ENCODE measurements at places on chromosomes 12 and 14.

DNA sequence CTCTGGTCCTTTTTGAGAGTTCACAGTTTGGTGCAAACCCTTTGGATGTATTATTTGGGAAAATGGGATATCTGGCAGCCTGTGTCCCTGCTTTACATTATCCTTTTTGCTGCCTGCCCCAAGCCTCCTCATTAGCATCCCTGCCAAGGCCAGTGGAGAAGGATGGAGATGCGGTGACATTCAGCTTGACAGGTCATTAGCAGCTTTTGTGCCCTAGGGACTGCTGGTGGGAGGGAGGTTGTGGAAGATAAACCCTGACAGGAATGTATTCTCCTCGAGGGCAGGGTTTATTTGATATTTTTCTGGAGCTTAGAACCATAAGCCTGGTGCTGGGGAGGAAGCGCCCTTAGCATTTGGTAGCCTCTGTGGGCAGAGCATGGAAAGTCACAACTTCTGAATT lies 49.3 kb downstream of the PTPN11 start:
- DNase-seq, result no peak

DNA sequence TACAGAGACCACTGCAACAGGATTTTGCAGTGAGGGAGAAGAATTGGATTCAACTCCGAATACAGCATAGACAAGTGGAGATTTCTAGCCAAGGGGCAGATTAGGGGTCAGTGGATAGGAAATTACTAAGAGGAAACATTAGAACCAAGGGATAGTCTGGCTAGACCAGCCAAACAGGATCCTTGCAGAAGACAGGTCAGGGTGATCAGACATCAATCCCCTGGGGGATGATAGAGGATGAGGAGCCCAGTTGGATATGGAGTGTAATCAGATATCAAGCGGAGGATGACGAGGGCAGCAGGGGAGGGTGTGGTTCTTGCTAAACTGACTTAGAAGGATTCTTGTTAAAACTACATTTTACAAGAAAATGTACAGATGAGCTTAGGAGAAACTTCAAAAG lies 424.4 kb downstream of the DAD1 start:
- no peak for DNase-seq

GRCh38 chr12:1851151-1851701 lies 30.9 kb downstream of the LRTM2 start:
- no peak for DNase-seq

DNA sequence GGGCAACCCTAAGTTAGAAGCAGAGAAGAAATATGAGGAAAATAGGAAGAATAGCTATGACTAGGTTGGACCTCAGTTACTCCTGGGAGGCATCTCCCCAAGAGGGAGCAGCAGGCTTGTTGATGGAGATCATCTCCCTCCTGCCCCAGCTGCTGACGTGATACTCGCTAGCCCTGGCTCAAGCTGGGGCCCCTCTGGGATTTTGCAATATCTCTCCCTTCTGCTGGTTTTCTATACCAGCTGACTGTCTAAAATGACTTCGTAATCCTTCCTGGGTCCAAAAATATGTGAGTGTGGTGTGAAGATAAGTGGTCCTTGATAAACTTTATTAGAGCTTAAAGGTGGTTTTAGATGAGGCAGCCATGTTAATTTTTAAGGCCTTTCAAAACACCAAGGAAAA lies 4.5 kb upstream of the HECTD4 start:
- no peak for DNase-seq

GRCh38 chr12:15474766-15475165 lies 152.5 kb downstream of the PTPRO start:
- no peak for DNase-seq

GRCh38 chr14:34179727-34180126 lies 228.9 kb upstream of the EGLN3 start:
- DNase-seq, result peak; percentile 83

GRCh38 chr12:132610051-132610759 lies at the start of gene LRCOL1:
Gene LRCOL1 (minus strand): TSS chr12:132610582. CDS start chr12:132606251, 4,331 bp downstream.
- DNase-seq, result no peak

- no peak for DNase-seq
These were observed 238.4 kb upstream of the HMGA2 start for GRCh38 chr12:65585648-65586602.

GRCh38 chr12:95834572-95834971 lies 24.2 kb upstream of the SNRPF start:
- no peak for DNase-seq

DNA sequence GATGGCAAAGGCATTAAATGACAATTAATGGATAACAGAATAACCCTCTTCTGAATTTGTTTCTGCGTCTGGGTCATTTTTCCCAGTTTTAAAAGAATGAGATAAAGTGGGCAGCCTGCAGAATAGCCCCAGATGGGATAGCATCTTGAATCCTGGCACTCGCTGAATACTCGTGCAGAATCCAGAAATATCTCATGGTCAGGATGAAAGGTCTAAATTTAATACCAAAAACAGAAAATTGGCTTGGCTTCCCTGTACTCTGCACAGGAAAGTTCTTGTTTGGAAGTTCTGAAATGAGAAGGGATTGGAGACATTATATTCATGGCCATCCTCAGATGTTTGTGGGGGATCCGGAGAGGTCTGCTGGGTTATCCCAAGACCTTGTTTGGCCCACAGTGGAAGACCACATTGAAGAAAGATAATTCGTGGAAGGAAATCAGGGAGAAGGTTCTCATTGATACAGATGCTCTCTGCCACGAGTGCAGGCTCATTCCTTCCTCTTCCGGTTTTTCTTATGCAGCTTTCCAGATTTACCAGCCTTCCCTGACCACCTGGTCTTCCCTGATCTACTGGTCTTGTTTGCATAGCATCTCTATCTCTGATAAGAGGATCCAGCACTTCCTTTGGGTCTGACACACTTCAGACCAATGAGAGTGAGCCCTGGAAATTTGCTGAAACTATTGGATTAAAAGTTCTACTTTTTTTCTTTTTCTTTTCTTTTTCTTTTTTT lies 6.0 kb upstream of the IFT81 start:
- DNase-seq, result peak; percentile 12

DNA sequence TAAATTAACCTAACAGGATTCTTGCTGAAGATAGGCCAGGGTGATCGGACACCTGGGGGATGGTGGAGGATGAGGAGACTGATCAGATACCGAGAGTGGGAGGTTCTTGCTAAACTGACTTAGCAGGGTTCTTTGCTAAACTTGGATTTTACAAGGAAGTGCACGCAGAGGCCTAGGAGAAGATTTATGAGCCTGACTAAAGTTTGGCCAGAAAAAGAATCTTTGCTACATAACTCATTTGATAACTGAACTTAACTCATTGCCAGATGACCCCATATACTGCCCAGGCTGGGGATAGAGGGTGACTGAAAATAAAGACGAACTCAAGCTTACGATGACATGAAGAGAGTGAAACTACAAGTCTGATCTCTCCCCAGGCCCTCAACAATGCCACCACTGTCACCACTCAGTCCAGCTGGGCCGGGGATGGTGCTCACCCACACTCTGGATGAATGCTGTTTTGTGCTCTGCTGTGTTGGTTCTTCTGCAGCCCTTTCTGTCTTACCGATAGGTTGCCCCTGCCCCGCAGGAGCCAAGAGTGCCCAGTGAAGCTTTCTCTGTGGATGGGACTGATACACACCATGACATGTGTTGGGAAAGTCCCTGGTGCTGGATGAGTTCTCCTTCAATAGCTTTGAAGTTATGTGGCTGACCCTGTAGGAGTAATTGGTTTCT lies 29.0 kb downstream of the PPFIBP1 start:
- DNase-seq, result no peak

DNA sequence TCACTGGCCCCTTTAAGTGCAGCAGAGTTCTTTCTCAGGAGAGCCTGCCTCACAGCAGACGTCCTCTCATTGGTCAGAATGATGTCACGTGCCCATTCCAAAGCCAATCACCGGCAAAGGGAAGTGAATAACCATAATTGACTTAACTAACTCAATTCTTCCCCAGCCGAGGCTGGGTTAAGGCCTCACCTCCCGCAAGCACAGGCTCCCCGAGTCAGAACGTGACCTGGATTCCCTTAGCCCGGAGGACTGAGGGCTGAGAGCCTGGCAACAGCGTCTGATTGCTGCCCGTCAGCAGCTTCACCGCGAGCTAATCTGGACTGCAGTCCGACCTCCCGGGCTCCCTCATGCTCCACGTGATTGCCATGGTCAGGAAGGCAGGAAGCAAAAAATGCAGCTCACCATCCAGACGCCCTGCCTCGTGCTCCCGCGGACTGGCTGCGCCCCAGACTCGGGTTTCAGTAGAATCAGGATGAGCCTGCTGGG lies 92.1 kb upstream of the FZD10 start:
- DNase-seq, result peak; percentile 80

DNA sequence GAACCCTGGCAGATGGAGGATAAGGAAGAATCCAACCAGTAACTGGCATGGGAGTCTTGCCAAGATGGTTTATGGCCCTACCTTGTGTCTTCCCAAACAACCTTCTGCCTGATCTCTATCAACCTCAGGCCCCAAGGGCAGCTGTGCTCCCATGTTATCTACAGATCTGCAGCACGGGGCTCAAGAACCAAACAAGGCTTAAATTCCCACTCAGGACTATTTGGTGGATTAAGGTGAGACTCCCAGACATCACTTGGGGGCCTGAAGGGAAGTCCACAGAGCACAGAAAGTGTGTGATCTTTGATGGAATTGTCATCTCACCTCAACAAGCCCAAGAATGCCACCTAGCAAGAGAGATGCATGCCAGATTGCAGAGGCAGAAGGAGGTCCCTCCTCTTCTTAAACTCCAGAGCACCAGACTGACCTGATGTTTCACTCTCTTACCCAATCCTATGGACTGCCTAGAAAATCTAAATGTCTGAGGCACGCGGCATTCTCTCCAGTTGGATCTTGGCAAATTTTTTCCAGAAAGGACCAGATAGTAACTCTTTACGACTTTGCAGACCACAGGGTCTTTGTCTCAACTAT lies 759.5 kb upstream of the TBX3 start:
- peak; percentile 42 for DNase-seq

DNA sequence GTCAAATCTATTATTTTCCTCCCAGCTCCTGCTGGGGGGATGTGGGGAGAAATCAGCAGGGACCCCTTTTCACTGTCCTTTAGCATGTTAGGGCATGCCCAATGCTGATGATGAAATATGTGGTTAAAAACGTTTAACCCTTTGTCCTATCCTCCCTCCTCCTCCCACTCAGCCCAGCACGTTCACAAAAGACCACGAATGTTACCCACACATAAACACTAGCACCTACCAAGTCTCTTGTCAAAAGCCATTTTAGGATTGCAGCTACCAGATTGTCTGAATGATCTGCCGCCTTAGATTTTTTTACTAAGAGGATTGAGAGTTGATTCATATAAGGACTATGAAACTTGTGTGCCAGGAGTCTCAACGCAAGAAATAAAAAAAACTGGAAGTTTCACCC lies 70.4 kb downstream of the TBK1 start:
- DNase-seq, result no peak

GRCh38 chr12:115421796-115422709 lies 738.1 kb upstream of the TBX3 start:
- DNase-seq, result no peak

DNA sequence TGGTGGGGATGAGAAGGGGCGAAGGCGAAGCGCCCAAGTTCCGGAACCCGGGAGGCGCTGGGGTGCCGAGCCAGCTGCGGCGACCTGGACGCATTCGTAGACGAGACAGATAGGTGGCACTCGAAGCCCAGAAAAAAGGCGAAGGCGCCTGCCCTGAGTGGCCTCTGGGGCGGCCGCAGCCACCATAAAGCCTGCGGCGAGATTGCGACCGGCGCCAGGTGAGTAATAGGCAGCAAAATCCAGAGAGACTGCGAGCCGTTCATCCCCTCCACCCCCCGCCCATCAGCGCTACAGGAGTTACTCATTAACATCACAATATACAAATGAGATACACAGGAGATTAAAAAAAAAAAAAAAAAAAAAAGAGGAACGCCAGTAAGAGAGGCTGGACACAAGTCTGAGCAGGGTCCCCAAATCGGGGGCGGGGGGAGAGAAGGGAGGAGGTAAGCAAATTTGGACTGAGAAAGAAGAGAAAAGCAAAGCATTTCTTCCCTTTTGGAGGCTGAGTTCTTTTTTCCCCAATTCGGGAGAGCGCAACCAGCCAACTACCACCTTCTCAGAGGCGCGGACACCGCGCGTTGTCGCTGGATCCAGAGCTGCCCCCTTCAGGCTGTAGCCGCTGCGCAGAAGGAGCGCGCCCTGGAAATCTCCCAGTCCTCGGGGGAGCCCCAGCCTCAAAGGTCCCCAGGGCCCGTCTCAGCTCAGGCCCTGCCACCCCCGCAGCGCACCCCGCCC lies 15.7 kb downstream of the TBX3 start:
- DNase-seq, result peak; percentile 63

GRCh38 chr12:102429211-102430154 lies 50.9 kb downstream of the IGF1 start:
- DNase-seq, result no peak

DNA sequence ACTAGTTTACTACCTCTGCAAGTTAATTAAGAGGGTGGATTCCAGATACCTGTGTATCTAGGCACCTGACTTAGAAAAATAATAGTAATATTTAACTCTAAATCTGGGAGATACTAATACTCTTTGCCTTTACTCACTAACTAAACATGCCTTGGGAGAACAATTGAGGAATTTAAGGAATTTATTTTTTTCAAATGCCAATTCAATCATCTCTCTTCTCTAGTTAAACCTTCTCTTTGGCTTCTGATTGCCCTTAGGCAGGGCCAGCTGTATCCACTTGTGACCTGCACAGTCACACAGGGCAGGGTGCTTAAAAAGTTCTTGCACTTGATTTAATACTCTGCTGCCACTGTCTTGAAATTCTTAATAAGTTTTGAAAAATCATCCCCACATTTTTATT lies 142.4 kb downstream of the PLCZ1 start:
- no peak for DNase-seq

- no peak for DNase-seq
These were observed 20.3 kb downstream of the ACAD10 start for GRCh38 chr12:111706145-111706544.

- peak; percentile 51 for DNase-seq
These were observed 74.8 kb upstream of the CHST11 start for GRCh38 chr12:104381731-104382480.

All from DMS153 (cell line).